DMS 273 treated with DMSO at 0.1 percent for 48 hours (cell line): ENCODE measurements at places on chromosomes 5 and 9.
A peak's percentile ranks its signal among the peaks of the same experiment; 100 is the strongest.

- no peak for DNase-seq
These were observed 35.6 kb downstream of the TRIO start for GRCh38 chr5:14178671-14179211.

- DNase-seq, result peak; percentile 79
These were observed 3.7 kb downstream of the SYK start for GRCh38 chr9:90805006-90805996.

- no peak for DNase-seq
These were observed 26.4 kb upstream of the ADAMTSL1 start for GRCh38 chr9:18447541-18447940.

DNA sequence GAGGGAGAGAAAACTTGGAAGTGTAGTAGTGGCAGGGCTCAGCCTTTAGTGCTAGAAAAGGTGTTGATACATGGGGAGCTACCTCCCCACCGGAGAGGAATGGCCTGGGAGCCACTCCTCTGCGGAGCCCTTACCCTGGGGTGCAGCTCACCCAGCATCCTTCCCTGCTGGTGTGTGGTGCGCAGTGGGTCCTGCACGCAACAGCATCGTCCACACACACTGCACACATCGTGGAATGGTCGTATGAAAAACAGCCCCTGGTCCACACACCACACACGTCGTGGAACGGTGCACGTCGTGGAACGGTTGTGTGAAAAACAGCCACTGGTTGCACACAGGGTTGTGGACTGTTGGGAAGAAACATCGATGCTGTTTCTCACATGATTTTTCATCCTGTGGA lies 16.1 kb upstream of the AHRR start:
- DNase-seq, result no peak
